ENCODE measurements at places on chromosomes 2 and 18.

DNA sequence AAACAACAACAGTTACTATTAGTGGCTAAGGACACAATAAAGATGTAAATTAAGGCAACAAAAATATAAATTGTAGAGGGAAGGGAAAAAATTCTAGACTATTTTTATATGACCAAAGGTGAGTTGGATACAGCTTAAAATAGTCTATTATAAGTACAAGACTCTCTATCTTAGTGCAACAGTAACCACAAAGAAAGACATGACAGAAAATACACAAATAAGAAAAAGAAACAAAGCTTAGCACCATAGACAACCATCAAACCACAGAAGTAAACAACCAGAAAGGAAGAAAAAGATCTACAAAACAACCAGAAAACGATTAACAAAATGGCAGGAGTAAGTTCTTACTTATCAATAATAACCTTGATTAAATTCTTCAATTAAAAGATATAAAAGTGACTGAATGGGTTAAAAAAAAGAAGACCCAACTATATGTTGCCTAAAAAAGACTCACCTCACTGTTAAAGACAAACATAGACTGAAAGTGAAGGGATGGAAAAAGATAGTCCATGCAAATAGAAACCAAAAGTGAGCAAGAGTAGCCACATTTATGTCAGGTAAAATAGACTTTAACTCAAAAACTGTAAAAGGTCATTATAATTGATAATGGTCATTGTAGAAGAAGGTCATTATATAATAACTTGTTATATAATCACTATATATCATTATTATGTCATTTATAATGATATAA, 62.5 kb downstream of the USP40 start:
- no peak for DNase-seq

DNA sequence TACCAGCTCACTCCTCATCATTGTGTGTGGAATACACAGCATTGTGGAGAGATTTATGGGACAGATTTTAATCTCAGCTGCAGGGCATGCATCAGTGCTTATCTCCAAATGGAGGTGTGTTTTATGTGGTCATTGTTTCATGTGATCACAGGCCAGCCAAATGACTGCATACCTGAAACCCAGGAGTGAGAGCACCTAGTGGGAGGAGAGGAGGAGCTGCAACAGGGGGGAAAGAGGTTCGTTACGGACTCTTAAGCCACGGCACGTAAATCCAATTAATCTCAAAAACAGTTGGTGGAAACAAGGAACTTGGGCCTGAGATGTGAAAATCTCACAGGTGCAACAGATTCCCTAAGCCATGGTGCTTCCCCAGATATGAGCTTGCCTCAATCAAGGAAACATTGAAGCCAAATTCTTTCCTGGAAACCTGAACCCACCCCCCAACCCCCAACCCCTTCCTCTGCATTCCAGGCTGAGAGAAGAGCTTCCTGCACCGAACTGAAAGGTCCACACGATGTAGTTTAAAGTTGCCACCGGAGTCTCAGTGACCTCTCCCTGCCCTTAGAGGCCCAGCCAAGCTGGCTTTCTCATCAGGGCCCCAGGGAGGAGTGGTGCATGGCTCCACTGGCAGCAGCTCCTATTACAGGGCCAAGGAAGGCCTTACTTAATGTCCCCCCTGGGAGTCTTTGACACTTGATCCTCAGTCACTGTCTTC, 167.4 kb downstream of the C1D start:
- no peak for DNase-seq

- DNase-seq, result no peak
These were observed 231.9 kb upstream of the FN1 start for GRCh38 chr2:215667585-215668377.

DNA sequence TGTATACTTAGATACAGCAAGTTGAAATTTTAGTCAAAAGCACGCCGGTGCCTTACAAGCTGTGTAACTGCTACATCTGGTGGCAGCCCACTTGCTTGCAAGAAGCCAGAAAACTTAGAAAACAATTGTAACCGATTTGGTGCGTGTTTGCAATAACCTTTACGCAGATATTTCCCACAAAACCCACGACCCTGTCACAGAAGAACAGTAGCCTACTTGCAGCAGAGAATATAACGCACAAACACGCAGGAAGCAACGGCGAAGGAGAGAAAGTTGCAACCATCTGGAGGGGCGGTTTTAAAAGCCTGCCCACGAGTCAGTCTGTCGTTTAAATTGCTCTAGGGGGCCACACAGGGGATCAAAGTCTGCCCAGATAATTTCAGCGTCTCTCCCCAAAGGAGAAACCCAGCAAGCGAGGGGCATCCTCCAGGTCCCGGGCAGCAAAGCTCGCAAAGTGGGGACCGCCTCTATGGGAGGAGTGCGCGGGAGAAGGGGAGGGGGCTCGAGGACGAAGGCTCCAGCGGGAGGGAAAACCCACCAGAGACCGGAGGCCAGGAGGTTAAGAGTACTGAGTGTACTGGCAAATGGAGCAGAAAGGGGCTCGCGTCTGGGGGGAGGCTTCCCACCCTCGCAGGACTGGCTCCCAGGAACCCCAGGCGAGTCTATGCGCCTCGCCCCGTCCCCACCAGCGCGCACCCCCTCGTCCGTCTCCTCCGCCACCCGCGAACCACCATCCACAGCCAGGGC, 1.1 kb downstream of the TLK1 start:
- peak; percentile 46 for DNase-seq

- no peak for DNase-seq
These were observed 59.4 kb downstream of the KCNG2 start for GRCh38 chr18:79857082-79857671.

DNA sequence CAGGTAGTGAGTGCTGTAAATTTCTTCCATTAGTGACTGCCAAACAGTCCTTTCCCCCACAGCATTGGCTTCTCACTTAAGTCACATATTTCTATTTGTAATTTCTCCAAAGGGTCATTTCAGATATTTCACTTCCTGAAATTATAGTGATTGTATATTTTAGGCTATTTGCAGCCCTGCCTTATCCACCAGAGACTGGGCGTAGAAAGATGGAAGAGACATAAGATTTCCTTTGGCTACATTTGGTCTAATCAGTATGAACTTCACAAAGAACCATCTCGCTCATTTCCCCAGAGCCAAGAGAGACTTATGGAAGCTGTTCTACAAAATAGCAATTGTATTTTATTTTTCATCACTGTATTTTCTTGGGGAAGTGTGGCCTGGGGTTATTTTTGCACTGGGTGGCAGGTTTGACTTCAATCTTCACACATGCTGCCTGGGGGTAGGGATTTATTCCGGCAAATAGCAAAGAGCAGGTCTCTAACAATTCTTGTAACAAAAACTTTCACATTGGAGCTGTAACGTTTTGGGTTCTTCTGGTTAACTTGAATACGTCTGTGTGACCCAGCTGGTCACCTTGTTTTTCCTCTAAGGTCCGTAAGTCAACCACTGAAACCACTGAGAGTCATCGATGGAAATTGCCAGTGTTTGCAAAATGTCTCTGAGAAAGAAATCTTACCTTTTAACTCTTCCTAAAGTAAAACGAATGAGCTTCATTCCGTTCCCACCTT, 170.6 kb upstream of the SERPINE2 start:
- DNase-seq, result no peak

DNA sequence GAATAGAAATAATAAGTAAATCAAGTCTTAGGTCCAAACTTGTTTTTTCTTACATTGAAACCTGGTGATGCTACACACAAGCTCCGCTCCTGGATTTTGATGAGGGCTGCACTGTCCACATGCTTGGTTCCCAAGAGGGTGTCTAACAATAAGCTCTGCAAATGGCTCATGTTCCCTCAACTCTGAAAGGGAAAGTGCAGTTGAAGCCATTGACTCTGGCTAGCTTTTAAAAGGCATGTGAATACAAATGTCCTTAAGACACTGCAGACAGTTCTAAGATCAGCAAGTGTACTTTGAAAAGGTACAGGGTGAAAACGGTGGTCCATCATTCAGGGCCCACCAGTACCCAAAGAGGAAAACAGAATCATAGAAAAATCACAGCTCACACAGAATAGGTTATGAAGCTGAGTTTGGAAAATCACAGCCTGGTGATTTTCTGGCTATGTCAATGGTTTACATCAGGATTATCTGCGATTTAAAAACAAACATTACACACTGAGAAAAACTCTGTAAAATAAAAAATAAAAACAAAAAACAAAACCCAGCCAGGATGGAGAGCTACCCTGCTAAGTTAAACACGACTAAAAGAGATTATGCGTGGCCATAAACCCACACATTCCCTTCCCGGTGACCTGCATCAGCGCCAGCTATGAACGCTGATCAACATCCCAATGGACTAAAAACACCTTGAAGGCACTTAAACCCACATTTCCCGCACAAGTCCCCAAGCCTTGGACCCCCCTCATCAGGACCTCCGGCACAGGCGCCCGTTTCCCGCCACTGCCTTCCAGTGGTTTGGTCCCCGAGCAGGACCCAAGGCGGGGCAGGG, 554 bp downstream of the PFN4 start:
- no peak for DNase-seq

DNA sequence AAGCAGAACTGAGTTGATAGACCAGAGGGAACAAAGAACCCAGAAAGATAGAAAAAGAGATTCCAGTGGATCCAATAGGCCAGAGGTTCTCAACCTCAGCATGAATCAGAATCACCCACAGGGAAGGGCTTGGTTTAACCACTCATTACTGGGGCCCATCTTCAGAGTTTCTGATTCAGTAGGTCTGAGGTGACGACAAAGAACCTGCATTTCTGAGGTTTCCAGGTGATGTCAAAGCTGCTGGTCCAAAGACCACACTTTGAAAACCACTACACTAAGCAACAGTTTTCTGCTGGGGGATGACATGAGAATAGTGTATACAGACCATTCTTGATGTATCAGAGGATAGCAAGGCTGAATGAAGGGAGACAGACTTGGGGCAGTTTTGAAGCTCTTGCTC, 296.9 kb upstream of the STON1 start:
- no peak for DNase-seq

DNA sequence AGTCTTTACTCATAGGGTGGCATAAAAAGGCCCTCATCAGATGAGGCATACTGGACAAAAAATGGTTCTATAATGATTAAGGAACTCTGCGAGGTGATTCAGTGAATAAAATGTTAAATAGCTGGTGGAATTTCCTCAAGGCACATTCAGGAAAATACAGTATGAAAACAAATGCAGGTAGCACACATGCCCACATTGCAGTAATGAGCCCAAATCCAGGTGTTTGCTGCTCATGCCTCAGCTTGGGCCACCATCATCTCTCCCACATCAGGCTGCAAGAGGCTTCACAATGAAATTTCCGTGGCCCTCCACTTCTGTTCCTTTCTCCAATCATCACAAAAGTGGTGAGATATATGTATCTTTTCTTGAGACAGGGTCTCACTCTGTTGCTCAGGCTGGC, 298.3 kb downstream of the NBAS start:
- DNase-seq, result no peak

DNA sequence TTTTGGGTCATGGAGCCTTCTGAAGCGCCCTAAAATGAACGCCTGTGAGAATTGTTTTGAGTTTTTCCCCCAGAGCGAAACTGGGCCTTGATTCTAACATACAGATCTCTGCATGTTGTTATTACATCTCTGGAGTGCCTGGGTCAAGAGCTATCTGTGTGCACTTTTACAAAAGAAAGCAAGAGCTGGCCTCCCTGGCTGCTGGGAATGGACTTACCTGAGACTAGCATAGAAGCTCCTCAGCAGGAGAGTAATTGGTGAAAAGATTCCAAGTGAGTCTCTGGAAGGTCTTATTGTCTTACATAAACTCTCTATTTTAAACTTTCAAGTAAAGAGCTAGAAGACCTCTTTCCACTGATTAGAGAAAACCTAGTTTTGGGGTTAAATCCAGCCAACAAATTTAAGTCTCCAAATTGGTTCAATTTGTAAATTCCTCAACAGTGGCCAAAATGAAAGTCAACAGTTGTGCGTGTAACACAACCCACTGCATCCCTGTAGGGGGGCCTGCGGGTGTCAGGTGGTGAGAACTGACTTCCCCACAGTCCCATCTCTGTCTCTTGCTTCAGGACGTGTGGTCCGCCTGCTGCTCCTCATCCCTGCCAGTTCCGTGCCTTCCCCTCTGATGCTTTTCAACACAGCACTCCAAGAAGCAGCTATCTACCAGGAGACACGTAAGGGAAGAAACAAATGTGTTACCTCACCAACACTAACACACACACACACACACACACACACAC, 206.1 kb downstream of the SH3BP4 start:
- no peak for DNase-seq

- DNase-seq, result no peak
These were observed 49.0 kb downstream of the CAPN13 start for GRCh38 chr2:30758191-30758651.

- DNase-seq, result no peak
These were observed 15.0 kb upstream of the TANC1 start for GRCh38 chr2:158953454-158953853.

- no peak for DNase-seq
These were observed 146.7 kb downstream of the MYO3B start for GRCh38 chr2:170324640-170325046.

DNA sequence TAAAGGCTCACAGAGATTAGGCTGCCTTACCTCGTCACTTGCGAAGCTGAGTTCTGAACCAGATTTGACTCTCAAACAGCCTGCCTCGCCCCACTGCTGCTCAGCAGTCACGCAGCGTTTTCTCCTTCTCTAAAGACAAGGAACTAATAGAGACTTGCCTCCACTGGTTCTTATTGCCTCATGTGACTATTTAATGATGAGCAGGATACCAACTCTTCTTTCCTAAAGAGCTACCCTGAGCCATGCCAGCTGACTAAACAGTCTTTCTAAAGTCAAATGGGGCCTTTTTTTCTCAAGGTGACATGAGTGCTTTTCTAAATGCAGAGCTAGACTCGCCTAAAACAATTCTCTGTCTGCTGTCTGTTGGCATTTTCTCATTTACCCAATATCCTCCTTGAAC, 147.5 kb downstream of the NCKAP5 start:
- DNase-seq, result no peak

GRCh38 chr18:51941999-51942398, 398.0 kb upstream of the DCC start:
- no peak for DNase-seq

DNA sequence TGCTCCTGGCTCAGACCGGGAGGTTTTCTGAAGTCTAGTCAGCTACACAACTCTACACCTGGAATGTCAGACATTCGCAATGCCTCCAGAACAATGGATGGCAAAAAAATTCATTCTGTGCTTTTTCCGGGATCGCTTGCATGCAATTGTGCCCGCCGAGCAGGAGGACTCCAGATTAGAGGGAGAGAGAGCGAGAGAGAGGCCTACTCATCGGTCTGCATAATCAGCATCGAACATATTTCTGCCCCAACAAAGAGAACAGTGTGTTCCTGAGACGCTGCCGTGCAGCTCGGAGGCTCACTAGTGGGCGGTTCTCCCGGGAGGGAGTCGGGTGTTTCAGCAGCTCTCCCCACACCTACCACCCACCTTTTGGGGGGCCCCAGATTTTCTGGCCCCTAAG, 117.1 kb downstream of the KLHL29 start:
- DNase-seq, result no peak

All from hypothalamus (tissue), 51 donors.